ENCODE measurements at places on chromosomes 4 and X. TPM values are rescaled to one million over a fixed set of nuclear protein-coding genes. Genes with fewer than 3 reads are reported as not detected.

GRCh38 chr4:114180481-114180880 is 201.0 kb upstream of the ARSJ start:
- DNase-seq, result peak; percentile 49
- H3K27me3 ChIP-seq, result no peaks in the 10 kb centered on the region
- peaks cover 5% of the 10 kb centered on the region for H3K4me1 ChIP-seq

GRCh38 chr4:165207431-165208220 is at the start of gene KLHL2:
Gene KLHL2 (plus strand): TSS chr4:165207561. CDS start chr4:165207877, 316 bp downstream.
- H3K27ac ChIP-seq, result peak within 1 kb of the TSS; percentile 87
- no peaks in the 10 kb centered on the region for H3K4me1 ChIP-seq
- H3K27me3 ChIP-seq, result no peaks in the 10 kb centered on the region
- peak within 1 kb of the TSS; percentile 61 for H3K4me3 ChIP-seq
- no peaks in the 10 kb centered on the region for H3K36me3 ChIP-seq

GRCh38 chrX:29468911-29469494 is 746.4 kb upstream of the MAGEB2 start:
- H3K4me1 ChIP-seq, result no peaks in the 10 kb centered on the region
- H3K27me3 ChIP-seq, result no peaks in the 10 kb centered on the region
- no peak overlapping the region for H3K4me3 ChIP-seq
- DNase-seq, result peak; percentile 6
- H3K27ac ChIP-seq, result no peak overlapping the region

DNA sequence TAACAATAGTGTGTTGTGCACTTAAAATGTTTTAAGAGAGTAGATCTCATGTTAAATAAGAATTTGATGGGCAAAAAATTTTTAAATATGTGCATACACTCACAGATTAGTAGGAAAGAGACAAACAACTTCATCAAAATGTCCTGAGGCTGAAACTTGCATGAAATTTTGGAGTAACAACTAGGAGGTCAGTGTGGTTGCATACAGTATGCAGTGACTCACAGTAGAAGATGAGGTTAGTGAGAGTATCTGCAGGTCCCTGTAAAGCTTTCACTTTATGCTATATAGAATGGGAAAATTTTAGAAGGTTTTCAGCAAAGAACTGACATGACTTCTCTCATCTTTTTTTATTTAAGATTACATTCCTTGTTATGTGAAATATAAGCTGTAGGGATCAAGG is 453.1 kb upstream of the KLHL4 start:
- no peaks in the 10 kb centered on the region for H3K36me3 ChIP-seq
- DNase-seq, result no peak
- H3K27ac ChIP-seq, result no peak overlapping the region
- H3K4me3 ChIP-seq, result no peak overlapping the region
- peaks cover 8% of the 10 kb centered on the region for H3K27me3 ChIP-seq

DNA sequence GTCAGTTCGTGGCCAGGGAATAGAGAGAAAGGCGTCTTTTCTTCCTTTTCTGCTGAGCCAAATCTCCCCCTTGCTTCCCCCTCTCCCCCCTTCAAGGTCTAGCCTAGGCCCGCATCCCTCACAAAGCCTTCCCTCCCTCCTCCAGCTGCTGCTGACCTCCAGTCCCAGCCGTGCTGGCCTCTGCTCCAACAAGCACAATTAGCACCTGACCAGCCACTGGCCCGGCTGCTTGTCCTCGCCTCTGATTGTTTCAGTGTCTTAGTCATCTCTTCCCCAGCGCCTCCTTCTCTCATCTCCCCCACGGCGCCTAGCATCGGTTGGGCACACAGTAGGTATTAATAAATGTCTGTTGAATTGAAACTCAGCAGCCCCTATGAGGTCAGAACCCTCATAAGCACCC is 4.2 kb downstream of the ELF4 start:
- H3K4me1 ChIP-seq, result peaks cover 3% of the 10 kb centered on the region
- DNase-seq, result no peak
- no peak overlapping the region for H3K4me3 ChIP-seq
- no peak overlapping the region for H3K27ac ChIP-seq
- H3K27me3 ChIP-seq, result no peaks in the 10 kb centered on the region
- H3K36me3 ChIP-seq, result no peaks in the 10 kb centered on the region

GRCh38 chrX:70769659-70770227 is 138.8 kb downstream of the TEX11 start:
- H3K36me3 ChIP-seq, result no peaks in the 10 kb centered on the region
- no peaks in the 10 kb centered on the region for H3K4me1 ChIP-seq
- H3K4me3 ChIP-seq, result no peak overlapping the region
- DNase-seq, result no peak
- H3K27ac ChIP-seq, result no peak overlapping the region

Gene PDGFC
- 56.0 TPM for total RNA-seq

Gene GAGE10
- not detected for total RNA-seq

Gene FGG
- 0.91 TPM for total RNA-seq

Gene FGB
- total RNA-seq, result 1.8 TPM
